ENCODE measurements at places on chromosomes 4 and X.

- no peaks in the 10 kb centered on the region for H3K4me1 ChIP-seq
- no peaks in the 10 kb centered on the region for H3K27me3 ChIP-seq
- DNase-seq, result peak; percentile 23
- H3K4me3 ChIP-seq, result no peak overlapping the region
- H3K27ac ChIP-seq, result peak overlapping the region; percentile 100
Measured at GRCh38 chrX:386239-386767, 404 bp downstream of the PPP2R3B start.

GRCh38 chr4:76892601-76893000 lies 5.3 kb downstream of the SOWAHB start:
- no peak for DNase-seq
- H3K27ac ChIP-seq, result no peak overlapping the region
- peaks cover 4% of the 10 kb centered on the region for H3K4me1 ChIP-seq
- H3K36me3 ChIP-seq, result no peaks in the 10 kb centered on the region

DNA sequence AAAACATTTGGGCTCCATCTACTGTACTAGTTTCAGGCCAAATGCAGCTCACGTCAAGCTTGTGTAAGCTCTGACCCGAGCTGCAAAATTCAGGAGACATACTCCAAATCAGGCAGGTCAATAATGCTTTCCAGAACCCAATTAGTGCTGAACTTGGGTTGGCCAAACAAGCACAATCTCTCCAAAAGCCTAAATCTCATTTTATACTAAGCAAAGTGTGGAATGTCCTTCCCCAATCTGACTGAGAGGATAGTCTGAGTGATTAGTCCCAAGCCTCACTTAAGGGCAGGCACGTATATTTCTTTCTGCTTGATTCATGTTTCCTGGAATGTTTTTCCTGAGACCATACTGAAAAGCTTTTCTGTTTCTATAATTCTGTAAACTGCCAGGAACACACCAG lies 79.9 kb downstream of the NKX6-1 start:
- H3K27me3 ChIP-seq, result no peaks in the 10 kb centered on the region
- H3K36me3 ChIP-seq, result no peaks in the 10 kb centered on the region
- H3K4me1 ChIP-seq, result no peaks in the 10 kb centered on the region

- H3K4me3 ChIP-seq, result no peak overlapping the region
- H3K36me3 ChIP-seq, result no peaks in the 10 kb centered on the region
Measured at GRCh38 chr4:27057662-27058061, 197.0 kb downstream of the STIM2 start.

DNA sequence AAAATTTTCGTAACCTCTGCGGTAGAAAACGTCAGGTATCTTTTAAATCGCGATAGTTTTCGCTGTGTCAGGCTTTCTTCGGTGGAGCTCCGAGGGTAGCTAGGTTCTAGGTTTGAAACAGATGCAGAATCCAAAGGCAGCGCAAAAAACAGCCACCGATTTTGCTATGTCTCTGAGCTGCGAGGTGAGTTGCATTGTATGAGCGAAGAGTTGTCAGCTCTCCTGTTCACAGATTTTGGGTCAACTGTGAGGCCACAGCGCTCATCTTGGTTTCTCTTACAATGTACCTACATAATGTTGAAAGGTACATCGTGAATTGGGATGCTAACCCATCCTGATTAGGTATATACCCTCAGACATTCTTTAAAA lies 486 bp downstream of the CLCN3 start:
- H3K4me1 ChIP-seq, result peaks cover 8% of the 10 kb centered on the region
- H3K27me3 ChIP-seq, result no peaks in the 10 kb centered on the region
- DNase-seq, result peak; percentile 79
- H3K4me3 ChIP-seq, result peak overlapping the region; percentile 82
- peak overlapping the region; percentile 99 for H3K27ac ChIP-seq

- no peak overlapping the region for H3K4me3 ChIP-seq
- DNase-seq, result no peak
- no peaks in the 10 kb centered on the region for H3K36me3 ChIP-seq
- H3K27me3 ChIP-seq, result no peaks in the 10 kb centered on the region
- no peaks in the 10 kb centered on the region for H3K4me1 ChIP-seq
- no peak overlapping the region for H3K27ac ChIP-seq
Measured at GRCh38 chrX:23127586-23127985, 127.8 kb downstream of the DDX53 start.

GRCh38 chrX:39564751-39565150 lies 533.0 kb downstream of the BCOR start:
- no peaks in the 10 kb centered on the region for H3K36me3 ChIP-seq
- no peaks in the 10 kb centered on the region for H3K27me3 ChIP-seq
- H3K4me1 ChIP-seq, result no peaks in the 10 kb centered on the region

DNA sequence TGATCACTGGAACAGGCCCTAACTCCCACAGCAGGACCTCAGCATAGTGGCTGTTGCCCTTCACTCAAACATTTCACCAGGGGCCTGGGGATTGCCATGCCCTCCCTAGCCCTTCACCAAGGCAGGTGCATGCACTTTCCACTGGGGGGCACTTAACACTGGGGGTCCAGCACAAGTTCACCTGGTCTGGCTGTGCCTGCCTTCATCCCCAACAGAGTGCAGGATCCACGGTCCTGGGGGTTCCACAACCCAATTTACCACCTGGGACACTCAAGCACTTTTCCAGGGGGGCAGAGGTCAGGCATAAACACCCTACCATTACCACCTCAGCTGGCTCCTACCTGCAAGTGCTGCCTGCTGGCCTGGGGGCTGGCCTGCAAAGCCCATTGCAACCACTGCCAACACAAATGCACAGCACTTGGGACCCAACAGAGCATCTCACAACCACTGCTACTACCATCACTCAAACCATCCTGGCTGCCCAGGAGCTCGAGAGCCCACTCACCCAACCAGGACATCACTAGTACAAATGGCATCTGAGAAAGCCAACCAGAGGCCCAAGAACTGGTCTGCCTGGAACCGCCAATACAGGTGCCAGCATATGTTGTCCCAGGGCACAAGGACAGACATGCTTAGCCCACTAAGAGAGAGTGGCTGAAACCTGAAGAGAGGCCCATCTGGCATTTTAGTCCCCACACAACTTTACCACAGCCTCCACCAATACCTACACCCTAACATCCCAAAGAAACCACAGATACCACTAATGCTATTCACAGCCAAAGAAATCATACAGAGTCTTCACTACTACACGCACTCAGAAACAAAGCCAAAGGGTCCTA lies 43.1 kb downstream of the NAT8L start:
- no peak for DNase-seq
- no peaks in the 10 kb centered on the region for H3K36me3 ChIP-seq
- H3K27ac ChIP-seq, result no peak overlapping the region
- H3K4me1 ChIP-seq, result no peaks in the 10 kb centered on the region
- H3K27me3 ChIP-seq, result no peaks in the 10 kb centered on the region

- H3K36me3 ChIP-seq, result no peaks in the 10 kb centered on the region
- no peaks in the 10 kb centered on the region for H3K27me3 ChIP-seq
- no peak for DNase-seq
- no peak overlapping the region for H3K27ac ChIP-seq
Measured at GRCh38 chrX:53798281-53798680, 111.8 kb upstream of the HUWE1 start.

GRCh38 chr4:108560616-108561015 lies 59.8 kb upstream of the RPL34 start:
- no peaks in the 10 kb centered on the region for H3K27me3 ChIP-seq
- H3K27ac ChIP-seq, result no peak overlapping the region
- DNase-seq, result no peak
- H3K4me3 ChIP-seq, result no peak overlapping the region

GRCh38 chr4:151641167-151641566 lies 119.6 kb downstream of the GATB start:
- H3K4me1 ChIP-seq, result no peaks in the 10 kb centered on the region
- H3K27me3 ChIP-seq, result no peaks in the 10 kb centered on the region

DNA sequence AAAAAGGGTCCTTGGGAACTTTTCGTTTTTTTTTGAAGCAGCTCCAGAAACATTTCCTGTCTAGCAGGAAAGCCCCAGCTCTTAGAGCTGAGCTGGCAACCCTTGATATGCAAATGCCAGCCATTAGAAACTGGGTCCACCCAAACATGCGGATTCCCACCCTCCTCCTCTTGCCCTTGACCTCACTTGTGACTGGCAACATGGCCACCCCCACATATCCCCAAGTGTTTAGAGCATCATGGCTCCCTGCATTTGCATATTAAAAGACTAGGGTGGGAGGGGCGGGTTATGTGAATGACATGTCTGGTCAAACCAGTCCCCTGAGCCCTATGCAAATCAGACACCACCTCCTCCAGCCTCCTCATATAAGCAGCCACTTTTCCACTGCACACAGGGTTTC lies 671.1 kb downstream of the FAT4 start:
- no peaks in the 10 kb centered on the region for H3K36me3 ChIP-seq
- no peak overlapping the region for H3K27ac ChIP-seq
- DNase-seq, result no peak

DNA sequence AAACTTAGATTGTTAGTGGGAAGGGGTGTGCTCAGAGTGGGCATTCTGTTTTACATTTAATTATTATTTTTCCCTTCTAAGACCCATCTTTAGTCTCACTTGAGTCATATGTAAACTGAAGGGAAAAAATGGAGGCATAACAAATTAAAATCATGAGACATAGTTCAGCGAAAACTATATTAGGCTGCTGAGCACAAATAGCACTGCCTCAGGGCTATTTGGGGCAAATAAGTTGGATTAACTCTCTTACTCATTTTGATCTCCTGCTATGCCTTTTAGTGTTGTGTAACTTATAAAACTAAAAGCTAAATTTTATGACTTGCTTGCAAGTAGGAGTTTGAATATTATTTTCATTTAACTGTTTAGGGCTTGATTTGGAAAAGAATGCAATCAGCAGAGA lies 1329.2 kb upstream of the PCDH7 start:
- no peaks in the 10 kb centered on the region for H3K36me3 ChIP-seq
- no peak overlapping the region for H3K27ac ChIP-seq
- no peak overlapping the region for H3K4me3 ChIP-seq
- no peak for DNase-seq
- H3K27me3 ChIP-seq, result no peaks in the 10 kb centered on the region

Data from kidney (tissue), 22 donors.